ENCODE measurements at places on chromosomes 7 and 10.

DNA sequence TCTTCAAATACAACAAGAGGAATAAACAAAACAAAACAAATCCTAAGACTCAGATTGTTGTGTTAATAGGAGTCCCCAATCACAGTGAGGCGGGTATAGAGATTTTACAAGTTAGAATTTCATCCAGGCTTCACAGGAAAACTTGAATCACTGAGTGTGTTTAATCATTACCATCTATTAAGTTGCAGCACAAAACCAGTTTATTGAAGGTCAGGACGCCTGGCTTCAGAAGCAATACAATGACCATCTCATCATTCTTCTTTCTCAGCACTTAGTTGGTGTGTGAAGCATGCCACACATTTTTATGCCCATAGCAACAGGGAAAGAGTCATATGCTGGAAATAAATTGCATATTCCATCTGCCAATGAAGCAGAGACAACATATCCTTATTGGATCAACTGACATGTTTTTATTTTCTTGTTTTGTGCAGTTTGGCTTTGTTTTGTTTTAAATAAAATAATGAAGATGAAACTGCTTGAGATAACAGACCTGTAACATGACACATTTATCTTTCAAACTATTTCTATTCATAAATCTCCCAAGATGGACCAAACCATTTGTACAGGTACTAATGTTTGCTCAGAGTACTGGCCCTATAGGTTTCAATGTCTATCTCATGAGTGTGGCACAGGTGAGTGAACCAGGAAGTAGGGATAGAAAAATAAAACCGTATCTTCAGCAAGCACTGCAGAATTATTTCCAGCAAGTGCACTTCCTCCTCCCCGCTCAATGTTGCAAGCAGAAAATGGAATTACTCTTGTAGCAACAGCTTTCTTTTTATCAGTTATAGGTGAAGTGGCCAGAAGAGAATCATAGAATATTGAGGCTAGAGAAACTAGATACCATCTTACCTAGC is 40.4 kb downstream of the TAC1 start:
- DNase-seq, result no peak

GRCh38 chr10:43407576-43408330 is 1.2 kb downstream of the HNRNPF start:
- peak; percentile 98 for DNase-seq

- DNase-seq, result no peak
Measured at GRCh38 chr7:8742837-8743236, 309.4 kb downstream of the NXPH1 start.

DNA sequence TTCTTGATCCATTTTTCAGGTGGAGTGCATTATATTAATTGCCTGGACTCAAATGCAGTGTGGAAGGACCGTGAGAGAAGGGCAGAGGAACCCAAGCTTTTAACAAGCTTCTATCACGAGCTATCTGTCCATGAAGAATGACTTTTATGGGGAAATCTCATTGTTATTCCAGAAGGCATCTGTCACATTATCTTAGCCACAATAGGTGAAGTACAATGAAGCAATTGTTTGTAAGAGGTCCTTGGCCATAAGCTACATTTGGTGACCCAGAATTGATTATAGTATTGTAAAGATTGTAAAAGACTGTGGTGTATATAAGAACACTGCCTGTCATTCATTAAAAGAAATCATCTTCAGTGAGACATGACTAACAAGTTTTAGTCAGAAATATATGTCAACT is 58.6 kb upstream of the RELN start:
- DNase-seq, result no peak

GRCh38 chr7:74038194-74038961 is 10.4 kb downstream of the ELN start:
- DNase-seq, result no peak

- DNase-seq, result no peak
Measured at GRCh38 chr10:74642901-74643595, 183.4 kb upstream of the KAT6B start.

- DNase-seq, result no peak
Measured at GRCh38 chr7:111594602-111595001, 32.3 kb upstream of the IMMP2L start.

- no peak for DNase-seq
Measured at GRCh38 chr10:93849593-93849992, 44.2 kb upstream of the SLC35G1 start.

DNA sequence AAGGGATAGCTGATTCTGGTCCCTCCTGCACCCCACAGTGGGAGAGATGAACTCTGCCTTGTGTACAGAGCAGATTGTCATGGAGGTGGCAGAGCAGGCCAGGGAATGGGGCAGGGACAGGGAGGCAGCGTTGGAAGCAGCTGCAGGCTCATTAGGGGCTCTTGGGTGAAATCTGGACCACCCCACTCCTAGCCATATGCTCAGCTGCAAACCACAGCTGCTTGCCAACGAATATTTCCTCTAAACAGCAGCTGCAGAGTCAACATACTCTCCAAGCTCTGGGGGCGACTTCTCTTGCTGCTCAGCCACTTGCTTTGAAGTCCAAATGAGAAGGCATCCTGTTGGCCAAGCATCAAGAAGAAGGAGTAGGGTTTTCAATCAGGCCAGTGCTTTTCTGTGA is 302.3 kb upstream of the AUTS2 start:
- DNase-seq, result no peak

DNA sequence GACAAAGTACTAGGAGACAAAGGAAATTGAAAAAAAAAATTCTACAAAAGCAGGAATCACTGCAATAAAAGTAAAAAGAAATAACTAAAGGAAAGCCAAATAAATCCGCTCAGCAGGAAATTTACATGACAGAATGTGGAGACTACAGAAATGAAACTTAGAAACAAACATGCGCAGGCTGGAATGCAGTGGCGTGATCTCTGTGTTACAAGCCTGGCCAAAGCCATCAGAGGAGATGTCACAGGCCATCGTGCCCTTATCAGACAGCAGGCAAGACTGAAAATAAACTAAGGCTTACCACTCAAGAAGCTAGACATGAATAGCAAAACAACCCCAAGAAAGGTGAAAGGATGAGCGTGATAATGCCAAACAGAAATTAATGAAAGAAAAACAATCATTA is 6.3 kb upstream of the CAMK2B start:
- DNase-seq, result no peak

GRCh38 chr7:148809856-148810255 is 74.2 kb downstream of the EZH2 start:
- no peak for DNase-seq

DNA sequence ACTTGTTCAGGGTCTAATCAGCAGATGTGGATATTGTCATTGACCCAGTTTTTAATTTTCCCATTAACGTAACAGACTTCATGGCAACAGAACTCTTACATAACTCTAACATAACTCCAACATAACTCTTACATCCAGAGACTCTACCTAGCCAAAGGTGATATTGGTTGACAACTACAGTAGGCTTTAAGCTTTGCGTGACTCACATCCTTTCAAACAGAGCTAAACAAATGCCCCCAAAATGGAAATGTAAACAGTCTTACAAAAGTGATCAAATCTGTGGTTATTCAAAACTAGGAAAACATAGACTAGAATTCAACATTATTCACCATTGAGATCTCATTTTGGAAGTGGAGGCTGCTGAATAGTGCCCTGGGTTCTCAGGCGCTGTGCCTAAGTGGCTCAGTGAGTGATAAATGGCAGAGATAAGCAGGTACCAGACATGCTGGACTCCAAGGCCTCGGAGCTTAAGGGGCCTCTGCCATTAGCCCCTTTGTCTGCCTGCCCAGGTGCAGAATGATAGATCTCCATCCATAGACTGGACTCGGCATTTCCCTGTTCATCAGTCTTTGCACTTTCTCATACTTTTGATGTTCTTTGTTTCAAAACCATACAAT is 34.3 kb upstream of the BTBD16 start:
- no peak for DNase-seq

GRCh38 chr7:139635526-139636302 is 112.2 kb downstream of the CLEC2L start:
- no peak for DNase-seq

DNA sequence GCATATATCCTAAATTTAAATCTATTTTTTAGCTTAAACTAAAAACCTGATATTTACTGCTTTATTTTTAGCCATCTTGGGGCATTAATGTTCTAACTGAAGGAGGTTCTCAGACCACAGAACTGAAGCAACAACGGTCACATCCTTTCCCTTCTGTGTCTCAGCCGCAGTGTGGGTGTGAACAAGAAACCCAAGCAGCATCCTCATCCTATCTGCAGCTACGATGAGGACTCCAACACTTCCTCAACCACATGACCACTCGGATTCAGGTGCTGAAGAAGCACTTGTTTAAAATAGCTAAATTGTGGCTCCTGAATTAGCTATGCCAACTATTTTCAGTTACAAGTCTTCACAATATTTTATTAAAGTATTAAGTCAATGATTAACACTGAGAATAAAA is 5.3 kb downstream of the ESYT2 start:
- DNase-seq, result no peak

GRCh38 chr7:102395592-102395872 is 631 bp upstream of the PRKRIP1 start:
- DNase-seq, result no peak

DNA sequence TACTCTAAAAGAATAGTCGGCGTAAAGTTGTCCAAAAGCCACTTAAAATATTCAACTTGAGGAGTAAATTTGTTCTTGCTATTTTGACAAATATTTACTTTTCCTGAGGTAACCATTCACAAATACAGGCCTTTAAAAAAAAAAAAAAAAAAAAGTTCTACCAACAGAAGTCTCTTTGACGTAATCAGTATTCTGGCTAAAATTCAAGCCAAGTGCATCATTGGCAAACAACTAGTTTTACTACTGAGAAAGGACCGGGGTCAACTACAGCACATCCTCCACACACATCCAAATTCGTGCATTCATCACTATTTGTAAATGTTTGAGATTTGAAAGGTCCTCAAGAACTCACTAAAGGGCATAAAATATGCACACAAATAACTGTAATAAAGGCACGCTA is 2.0 kb downstream of the OAT start:
- no peak for DNase-seq

DNA sequence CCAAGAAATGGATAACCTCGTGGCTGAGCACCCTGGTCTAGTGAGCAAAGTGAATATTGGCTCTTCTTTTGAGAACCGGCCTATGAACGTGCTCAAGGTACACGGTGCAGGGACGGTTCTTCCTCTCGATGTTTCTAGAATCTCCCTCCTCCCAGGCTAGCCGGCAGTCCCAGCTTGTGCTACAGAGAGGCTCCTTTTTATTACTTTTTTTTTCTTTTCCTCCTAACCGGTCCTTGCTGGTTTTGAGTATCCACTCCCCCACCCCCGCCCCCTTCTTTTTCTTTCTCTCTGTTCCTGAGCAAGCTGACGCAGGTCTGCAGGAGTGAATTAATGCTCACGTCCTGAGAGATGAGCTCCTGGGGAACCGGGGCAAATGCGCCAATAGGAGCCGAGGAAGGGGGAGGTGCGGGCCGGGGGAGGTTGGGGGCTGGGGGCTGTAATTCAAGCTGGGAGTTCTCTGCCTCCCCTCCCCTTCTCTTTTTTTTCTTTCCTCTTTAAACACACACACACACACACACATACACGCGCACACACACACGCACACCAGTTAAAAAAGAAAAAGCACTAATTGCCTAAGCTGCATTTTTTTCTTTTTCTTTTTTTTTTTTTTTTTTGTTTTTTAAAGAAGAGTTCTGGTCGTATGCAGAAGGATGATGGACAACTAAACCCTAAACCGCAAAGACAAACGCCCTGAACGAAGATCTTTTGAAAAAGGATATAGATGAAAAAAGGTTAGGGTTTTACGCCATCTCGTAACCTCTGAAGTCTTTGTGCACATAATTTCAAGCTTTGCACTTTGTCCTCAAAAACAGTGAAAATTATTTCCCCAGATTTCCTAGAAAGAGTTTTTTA is 6.6 kb downstream of the CPA2 start:
- DNase-seq, result no peak

- DNase-seq, result no peak
Measured at GRCh38 chr7:136045181-136045580, 68.0 kb upstream of the MTPN start.

DNA sequence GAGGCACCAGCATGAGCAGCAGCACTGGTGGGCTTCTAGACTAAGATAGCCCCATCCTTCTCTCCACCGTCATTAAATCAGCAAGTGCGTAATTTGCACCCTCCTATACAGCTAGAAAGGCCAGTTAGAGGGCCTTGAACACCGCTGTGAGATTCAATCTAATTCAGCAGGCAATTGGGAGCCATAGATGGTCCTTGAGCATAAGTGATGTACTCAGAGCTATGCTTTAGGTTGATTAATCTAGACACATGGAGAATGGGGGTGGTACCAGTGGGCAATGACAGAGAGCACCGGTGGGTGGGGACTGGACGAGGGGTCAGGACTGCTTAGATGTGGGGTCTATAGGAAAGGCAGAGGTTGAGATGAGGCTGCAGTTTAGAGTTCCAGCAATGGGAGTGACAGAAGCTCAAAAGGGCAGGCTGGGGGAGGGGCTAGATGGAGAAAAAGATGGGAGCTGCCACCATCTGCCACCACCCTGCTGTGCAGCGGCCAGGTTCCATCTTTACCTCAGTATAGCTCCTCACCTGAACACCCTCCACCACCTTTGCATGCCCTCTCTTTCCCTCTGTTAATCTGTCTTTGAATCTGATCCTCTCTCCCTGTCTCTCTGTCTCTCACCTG is 87.3 kb downstream of the C10orf105 start:
- DNase-seq, result no peak

- no peak for DNase-seq
Measured at GRCh38 chr10:111126077-111126476, 49.2 kb downstream of the ADRA2A start.

All from trophoblast cell (in vitro differentiated cells and primary cell).